ENCODE measurements at places on chromosomes 2 and 18. TPM values are rescaled to one million over a fixed set of nuclear protein-coding genes. Genes with fewer than 3 reads are reported as not detected.

- no peak for DNase-seq
Measured at GRCh38 chr2:25655316-25655715, 18.1 kb downstream of the DTNB start.

The PLCL1 gene
- 15.7 TPM for polyA plus RNA-seq

DNA sequence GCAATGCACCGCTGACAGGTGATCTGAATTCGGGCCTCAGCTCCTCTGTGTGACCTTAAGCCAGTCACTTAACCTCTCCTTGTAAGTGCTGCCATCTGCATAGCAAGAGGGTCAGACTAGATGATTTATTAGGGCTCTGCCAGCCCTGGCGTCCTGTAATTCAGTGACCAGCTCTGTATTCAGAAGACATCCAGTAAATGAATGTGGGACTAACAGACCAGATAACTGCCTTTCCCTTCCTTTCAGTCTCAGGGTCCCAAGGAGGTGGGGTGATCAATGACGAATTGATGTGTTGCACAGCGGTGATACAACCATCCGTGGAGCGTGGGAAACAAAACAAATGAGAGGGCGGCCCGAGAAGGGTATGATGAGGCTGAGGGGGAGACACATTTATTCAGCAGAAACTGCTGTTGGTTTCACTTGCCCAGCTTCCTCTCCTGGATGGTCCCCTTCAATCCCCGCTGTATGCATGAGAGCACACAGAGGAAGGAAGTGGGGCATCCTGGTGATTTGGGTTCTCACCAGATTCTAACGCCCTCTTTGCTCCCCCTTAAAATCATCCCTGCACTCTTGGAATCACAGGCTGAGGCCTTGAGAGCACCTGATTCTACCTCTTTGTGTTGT lies 92.8 kb downstream of the VIT start:
- no peak for DNase-seq

DNA sequence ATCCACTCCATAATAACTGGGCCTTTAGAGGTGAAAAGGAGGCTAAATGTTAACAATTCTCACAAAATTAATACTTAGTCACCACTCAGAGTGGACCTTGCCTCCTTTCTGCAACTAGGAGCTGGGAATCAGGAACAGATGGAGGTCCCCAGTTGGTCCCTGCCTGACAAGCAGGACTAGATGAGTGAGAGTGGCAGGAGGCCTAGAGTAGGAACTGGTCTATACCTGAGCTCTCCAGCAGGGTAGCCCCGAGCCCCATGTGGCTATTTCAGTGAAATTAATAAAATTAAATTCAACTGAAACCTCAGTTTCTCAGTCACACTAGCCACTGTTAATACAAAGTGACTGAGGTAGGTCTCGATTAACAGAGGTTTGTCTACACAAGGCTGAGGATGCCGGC lies 150.5 kb downstream of the MYO5B start:
- no peak for DNase-seq

DNA sequence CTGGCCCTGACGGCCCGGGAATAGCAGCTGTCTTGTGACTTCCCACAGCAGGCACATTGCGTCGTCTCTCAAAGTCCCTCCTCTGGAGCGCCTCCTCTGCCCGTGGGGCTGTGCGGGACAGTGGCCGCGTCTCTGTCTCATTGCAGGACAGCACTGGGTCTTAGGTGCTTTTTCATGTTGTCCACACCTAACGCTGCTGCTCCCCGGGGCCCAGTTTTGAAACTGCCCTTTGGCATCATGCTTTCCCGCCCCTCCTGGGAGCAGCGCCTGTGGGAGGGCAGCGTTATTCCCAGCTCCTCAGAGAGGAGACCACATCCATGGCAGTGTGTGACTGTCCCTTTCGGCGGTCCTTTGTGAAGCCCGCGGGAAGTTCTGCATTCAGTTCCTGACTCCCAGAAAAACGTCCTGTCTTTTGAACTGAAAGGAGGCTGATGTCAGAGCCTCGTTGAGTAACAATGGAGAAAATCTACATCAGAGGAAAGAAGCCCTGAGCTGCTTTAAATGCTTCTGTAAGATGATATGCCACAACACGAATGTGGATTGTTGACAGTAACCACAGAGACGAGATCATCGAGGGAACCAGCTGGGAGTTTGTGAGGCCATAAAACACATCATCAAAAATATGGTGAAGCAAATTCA lies 226.0 kb downstream of the FAM210A start:
- DNase-seq = no peak

All from aorta (tissue), 5 donors.